Stimulated activated CD4-positive, alpha-beta T cell treated with anti-CD3 and anti-CD28 coated beads, Interleukin-4, amount 100 ng/mL, for 4 hours (primary cell): ENCODE measurements at places on chromosomes 5 and 9.

DNA sequence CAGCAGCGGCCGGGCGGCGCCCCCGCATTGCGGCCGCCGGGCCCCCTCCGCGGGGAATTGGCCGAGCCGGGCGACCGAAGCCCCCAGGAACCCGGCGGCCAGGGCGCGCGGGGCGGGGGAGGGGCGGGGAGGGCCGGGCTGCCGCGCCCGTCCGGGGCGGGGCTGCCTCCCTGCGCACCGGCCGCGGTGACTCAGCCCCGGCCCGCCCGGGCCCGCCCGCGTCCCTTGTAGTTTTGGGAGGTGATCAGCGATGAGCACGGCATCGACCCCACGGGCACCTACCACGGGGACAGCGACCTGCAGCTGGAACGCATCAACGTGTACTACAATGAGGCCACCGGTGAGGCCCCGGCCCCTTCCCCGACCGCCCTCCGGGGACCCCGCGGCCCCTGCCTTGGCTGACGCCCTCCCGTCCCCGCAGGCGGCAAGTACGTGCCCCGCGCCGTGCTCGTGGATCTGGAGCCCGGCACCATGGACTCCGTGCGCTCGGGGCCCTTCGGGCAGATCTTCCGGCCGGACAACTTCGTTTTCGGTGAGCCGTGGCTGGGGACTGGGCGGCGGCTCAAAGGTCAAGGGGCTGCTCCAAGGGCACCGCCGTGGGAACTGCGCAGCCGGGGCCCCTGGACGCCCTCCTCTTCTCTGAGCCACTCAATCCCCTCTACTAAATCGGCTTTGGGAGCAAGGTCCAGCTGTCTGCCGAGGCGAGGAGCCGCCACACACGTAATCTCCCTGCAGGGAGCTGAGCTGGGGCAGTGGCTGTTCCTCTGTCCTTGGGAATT lies 592 bp downstream of the TUBB4B start:
- DNase-seq: peak; percentile 77

GRCh38 chr9:99105152-99106043 lies 485 bp downstream of the TGFBR1 start:
- peak; percentile 18 for DNase-seq

DNA sequence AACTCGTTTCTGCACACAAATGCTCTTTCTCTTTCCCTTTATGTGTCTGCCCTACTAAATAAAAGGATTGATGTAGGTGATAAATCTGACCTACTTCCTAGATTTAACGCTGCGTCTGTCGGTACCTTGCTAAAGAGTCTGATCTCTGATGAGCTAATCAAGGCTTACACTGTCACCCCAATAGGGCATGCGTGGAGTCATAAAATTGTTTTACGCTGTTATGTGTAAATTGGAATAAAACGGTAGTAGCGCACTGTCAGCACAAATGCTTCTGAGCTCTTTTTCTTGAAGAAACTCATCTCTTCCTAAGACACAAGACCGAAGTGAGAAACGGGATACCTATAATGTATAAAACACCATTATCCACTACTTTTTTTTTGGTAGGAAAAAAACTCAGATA lies 2106.3 kb upstream of the WWC1 start:
- no peak for DNase-seq

DNA sequence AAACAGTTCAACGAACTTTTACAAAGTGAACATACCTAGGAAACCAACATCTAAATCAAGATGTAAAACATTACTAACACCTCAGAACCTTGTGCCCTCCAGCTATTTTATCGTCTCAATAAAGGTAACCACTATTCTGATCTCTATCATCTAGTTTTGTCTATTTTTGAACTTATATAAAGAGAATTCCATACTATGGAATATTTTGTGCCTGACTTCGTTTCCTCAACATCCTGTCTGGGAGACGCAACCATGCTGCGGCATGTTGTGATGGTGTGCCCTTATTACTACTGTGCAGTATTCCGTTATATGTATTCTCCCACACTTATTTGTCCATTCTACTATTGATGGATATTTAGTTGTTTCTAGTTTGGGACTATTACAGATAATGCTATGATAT lies 99.2 kb downstream of the NR6A1 start:
- DNase-seq: no peak

GRCh38 chr5:78534905-78535200 lies 113.7 kb downstream of the LHFPL2 start:
- DNase-seq: no peak
